ENCODE measurements at places on chromosomes 13 and 19.

DNA sequence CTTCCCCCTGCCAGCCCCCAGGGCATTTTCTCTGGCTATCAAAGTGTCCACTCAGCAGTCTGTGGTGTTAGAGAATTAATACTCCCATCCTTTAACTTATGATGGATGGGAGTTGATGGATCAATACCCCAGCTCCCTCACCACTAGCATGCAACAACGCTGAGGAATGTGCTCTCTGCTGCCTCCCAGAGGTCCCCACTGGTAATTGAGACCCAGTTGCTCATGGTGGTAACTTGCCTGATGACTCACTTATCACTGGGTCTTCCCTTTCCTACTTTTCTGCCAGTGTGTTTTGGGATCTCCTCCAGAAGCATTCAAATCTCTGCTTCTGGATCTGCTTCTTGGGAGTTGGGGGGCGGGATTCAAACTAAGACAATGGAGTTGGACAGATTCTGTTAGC, 20.3 kb upstream of the CACNA1A start:
- DNase-seq = peak; percentile 52

GRCh38 chr19:47794526-47794925, 9.8 kb downstream of the TPRX1 start:
- DNase-seq = no peak

DNA sequence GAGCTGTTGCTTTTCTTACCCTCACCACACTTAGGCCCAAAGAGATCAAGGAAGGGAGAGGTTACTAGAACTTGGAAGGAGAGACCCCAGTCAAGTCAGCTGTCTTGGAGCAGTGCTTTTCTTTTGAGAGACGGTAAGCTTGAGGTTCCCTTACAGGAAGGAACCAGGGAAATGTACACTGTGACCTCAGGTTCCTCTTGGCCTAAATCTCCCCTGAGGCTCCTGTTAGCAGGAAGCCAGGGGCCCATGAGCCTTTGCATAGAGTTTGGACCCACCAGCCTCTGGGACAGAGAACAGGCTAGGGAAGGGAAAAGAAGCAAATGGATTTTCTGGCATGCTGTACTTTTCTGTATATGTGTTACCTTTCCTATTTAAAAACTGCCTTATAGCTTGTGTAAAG, 5.9 kb upstream of the GPR18 start:
- DNase-seq = no peak

DNA sequence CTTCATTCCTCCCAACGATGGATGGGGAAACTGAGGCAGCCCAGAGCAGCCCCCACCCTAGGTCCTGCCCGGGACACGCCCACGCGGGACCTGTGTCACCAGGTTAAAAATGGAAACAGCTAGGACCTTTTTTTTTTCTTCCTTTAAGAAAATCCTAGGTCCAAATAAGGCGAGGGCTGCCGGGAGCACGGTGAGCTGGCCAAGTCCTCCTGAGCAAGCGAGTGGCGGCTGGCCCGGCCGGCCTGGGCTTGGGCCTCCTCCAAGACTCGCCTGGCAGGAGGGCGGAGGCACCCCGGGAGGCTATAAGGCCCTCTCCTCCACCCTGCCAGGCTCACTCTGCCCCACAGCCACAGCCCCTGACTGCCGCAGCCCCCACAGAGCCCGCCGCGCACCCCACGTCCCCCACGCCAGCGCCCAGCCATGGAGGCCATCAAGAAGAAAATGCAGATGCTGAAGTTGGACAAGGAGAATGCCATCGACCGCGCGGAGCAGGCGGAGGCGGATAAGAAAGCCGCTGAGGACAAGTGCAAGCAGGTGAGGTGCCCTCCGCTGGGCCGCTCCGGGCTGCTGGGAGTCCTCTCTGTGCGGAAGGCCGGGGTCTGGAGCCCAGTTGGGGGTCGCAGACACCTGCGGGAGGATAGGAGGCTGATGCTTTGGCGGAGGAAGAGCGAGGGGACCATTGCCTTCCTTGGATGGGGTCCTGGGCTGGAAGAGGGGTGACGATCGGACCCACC, 8.9 kb upstream of the TPM4 start:
- no peak for DNase-seq

GRCh38 chr13:28306325-28306724, 168.0 kb downstream of the PAN3 start:
- DNase-seq = no peak

- no peak for DNase-seq
These were observed 1.9 kb upstream of the EDDM13 start for GRCh38 chr19:56270676-56271075.

DNA sequence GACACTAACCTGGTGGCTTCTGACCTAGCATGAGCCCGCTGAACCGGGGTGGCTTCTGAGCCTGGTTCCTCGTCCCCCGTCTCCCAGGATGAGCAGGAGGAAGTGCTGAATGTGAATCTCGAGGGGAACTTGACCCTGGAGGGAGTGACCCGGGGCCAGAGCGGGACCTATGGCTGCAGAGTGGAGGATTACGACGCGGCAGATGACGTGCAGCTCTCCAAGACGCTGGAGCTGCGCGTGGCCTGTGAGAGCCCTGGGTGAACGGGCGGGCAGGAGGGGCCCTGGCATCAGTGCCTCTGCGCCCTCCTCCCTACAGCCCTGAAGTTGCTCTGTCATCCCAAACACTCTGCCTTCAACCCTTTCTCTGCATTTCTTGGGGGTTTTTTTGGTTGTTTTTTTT, 5.6 kb downstream of the BCAM start:
- no peak for DNase-seq

- DNase-seq = no peak
These were observed 22.7 kb downstream of the SLC25A15 start for GRCh38 chr13:40812102-40812501.
